Tibial nerve (tissue), 4 donors: ENCODE measurements at places on chromosomes 7 and 10.

DNA sequence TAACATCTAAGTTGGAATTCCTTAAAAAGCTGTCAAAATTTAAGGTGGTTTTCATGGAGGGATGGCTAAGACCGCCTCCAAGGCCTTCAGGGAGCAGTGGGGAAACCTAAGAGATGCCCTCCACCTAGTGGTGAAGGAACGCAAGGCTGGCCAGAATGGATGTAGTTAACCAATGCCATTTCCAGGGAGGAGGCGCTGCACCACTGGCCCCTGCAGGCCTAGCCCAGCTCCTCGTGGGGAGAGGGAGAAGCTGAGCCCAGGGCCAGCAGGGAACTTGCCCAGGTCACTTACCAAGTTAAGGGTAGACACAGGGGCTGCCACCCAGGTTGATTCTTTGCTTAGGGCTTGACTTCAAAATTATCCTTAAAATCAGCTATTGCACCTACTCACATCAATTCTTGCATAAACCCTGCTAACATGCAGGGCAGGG, 32.0 kb downstream of the FIGNL1 start:
- DNase-seq = peak; percentile 28

DNA sequence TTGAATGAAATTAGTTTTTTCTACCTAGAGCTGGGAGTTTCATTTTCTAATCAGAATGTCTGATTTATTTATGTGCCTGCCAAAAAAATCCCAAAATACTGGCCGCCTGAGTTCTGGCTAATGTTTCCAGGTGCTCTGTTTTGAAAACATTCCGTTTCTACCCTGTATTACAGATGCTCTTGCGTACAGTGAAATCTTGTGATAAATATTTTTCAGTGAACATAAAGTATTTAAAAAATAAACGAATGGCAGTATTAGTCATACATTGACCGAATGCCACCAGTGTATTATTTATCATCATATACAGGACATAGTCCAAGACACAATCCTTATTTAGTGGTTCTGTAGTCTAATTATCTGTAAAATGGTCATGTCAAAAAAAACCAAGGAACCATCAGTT, 102.8 kb downstream of the KAT6B start:
- DNase-seq = no peak

DNA sequence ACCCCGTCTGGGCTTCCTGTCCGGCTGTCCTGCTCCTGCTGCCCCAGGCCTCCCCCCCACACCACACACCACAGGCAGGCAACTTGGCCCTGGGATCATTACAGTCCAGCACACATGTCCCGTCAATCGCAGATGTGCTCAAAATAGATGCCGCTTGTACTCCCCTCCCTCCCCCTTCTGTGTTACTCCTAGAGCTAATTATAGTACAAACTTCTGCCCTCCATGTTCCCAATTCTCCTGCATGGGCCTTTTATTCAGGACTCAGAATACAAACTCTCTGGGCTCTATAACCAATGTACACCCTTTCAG, at the start of gene SYNPO2L:
Gene SYNPO2L (minus strand): TSS at position 40 of the 309 bp plus-strand sequence. CDS start 107 bp downstream, outside the sequence.
- DNase-seq = no peak

DNA sequence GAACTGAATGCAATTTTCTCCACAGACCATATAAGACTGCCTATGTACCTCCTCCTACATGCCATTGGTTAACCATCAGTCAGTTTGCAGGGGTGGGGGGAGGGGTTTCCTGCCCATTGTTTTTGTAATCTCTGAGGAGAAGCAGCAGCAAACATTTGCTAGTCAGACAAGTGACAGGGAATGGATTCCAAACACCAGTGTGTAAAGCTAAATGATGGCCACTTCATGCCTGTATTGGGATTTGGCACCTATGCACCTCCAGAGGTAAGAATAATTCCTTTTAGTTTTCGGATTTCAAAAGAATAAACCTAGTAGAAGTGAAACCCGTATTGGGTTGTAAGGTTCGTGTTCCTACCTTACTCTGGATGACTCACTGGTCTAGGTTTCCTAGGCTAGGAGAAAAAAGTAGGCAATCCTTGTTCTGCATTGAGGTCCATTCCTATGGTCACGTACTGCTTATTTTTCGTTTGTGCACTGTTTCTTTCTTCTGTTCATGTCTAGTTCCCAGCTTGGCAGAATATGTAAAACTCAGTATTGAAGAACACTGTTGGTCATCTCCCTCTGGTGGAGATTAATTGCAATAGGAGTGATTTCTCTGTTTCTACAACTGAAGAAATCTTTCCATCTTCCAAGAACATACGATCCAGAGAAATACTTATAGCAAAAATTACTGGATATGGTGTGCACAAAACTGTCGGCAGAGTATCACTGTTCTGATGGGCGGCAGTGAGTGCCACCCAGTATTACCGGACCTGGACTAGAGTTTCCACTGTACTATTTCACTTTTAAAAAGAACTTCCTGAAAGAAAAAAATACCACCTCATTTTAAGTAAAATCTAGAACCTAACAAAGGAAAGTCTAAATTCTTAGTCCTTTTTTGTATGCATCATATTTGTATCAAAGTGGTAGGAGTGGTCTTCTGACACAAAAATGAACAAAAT, at the start of gene AKR1C3:
Gene AKR1C3 (plus strand): TSS at position 150 of the 941 bp plus-strand sequence. CDS start 31 bp downstream, at position 181.
- DNase-seq = no peak

DNA sequence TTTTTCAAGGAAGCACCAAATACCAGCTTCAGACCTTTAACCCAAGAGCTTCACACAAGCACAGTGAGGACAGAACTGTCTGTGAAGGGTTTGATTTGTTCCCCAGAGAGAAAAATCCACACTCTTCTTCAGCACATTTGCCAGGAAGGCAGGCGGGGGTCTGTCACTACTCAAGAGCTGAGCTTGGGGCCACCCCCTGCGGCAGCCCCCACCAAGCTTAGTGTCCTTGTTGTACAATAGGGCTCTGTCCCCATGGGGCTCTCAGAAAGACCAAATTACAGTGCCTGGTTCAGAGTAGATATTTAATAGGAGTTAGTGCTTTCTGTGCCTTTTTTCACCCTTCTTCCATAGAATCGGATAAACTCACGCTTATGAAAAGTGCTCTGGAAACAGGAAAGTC, 12.4 kb downstream of the ECHDC3 start:
- DNase-seq = no peak

DNA sequence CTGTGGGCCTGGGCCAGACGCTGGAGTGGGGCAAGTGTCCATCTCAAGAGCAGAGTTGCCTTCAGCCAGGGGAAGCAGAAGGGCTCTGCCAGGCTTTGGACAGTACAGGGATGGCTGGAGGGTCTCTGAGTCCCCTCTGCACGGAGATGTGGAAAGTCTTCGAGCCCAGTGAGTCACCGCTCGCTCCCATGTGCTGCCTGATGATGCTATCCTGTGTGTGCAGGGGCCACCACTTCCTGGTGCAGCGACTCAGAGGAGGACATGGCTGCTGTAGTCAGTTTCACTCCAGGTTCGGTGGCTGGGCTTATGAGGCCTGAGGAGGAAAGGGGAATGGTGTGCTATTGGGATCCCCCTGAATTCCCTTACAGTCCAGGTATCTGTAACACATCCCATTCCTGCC, 6.0 kb downstream of the ADCYAP1R1 start:
- no peak for DNase-seq

DNA sequence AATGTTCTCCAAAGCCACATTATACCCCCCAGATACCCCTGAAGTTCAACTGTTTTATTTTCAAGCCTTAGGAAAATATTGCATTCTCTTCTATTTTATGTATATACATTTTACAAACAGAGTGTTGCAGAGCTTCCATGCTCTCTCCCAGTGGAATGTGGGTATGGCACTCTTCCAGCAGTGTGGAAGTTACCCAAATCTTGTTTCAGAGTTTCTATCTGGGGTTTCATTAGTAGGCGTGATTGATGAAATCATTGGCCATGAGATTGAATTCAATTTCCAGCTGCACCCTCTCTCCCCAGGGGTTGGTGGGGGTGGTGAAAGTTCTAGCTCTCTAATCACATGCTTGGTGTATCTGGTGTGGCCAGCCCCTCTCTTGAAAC, 350.4 kb downstream of the RPS24 start:
- no peak for DNase-seq

GRCh38 chr7:128398841-128399135, 11.0 kb downstream of the IMPDH1 start:
- DNase-seq = no peak

DNA sequence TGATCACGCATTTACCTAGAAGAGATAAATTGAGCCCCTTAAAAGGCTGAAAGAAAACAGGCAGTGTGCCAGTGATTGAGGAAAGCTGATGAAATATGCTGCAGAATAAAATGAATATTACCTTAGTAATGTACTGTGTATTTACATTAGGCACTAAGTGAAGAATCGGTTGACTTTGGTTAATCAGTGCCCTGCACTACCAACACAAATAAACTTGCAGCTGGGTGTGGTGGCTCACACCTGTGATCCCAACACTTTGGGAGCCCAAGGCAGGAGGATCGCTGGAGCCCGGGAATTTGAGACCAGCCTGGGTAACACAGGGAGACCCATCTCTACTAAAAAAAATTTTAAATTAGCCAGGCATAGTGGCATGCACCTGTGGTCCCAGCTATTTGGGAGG, 148.3 kb upstream of the TCF7L2 start:
- no peak for DNase-seq

GRCh38 chr7:30799976-30800661, 28.9 kb downstream of the MINDY4 start:
- DNase-seq = no peak

DNA sequence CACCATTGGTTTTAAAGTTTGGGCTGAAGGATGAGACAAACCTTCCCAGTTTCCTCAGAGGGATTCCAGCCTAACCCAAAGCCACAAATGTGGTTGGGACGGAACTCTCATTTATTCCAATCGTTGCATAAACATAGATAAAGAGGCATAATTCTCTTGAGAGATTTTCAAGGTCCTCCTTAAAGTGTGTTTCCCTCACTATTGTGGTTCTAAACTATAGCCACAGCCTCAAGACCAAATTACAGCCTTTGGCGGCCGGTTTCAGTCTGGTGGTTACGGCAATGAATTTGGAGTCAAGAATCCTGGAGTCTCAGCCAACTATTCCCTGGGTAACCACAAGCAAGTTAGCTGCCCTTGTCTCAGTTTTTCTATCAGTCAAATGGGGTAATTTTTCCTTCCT, 42.6 kb downstream of the SEM1 start:
- no peak for DNase-seq

DNA sequence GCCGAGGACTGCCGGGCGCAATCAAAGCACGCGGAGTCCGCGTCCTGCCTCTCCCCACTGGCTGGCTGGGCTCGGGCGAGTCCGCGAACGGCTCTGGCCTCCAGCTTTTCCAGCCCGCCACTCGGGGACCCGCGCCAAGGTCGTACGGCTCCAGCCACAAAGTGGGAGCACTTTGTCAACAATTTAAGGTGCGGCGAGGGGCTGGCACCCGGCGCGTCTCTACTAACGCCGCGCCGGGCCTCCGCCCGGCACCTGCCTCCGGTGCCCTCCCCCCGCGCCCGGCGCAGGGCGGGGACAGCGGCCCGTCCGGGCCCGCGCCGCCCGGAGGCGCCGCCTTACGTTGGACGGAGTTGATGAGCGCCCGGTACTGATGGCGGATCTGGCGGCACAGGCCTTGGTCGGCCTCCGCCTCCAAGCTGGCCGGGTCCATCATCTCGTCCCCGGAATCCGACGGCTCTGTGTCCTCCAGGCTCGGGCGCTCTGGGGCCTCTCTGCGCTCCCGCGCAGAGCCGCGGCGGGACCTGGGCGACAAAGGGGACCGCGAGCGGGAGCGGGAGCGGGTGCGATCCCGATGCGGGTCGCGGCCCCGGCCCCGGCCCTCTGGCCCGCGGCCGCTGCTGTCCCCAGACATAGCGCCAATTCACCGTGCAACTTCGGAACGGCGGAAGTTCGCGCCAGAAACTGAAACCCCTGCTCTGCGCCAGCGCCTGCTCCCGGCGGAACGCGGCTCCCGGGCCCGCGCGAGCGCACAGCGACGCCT, at the start of gene NSMCE4A:
Gene NSMCE4A (minus strand): TSS at position 683 of the 760 bp plus-strand sequence. CDS start 52 bp downstream, at position 631.
- peak; percentile 36 for DNase-seq

GRCh38 chr10:31605861-31606525, 287.0 kb downstream of the ZEB1 start:
- DNase-seq = no peak

- DNase-seq = no peak
These were observed 41.6 kb upstream of the MET start for GRCh38 chr7:116630357-116630756.

DNA sequence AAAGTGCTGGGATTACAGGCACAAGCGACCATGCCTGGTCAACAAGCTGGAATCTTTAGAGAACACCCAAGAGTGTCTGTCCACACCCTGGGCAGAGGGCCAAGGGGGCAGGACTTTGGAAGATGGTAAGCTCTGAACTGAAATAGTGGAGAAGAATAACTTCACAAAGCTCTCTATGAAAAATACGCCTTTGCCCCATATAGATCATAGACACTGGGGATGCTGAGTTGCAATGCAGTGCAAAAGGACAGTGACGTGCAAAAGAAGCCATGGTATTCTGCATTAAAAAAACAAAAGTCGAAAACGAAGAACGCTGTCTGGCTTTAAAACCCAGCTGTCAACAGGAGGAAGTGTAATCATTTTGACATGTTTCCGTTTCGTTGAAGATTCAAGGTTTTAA, 353.6 kb downstream of the CALN1 start:
- peak; percentile 23 for DNase-seq

DNA sequence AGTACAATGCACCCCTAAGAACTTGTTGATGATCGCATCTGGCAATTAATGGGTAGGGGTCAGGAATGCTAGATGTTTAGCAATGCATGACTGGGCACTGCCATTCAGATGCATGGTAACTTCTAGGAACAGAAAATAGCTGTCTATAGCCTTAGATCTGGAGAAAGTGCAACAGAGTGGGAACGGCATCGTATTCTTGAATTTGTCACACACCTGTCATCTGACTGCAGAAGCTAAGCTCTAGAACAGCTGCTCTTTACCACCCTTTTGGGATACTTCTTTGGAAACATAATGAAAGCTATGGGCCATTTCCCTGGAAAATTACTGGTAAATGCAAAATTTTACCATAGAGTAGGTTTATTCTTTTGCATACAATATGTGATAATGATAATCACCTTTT, 118.1 kb downstream of the SLC25A13 start:
- DNase-seq = no peak

GRCh38 chr7:3520206-3520605, 219.2 kb downstream of the SDK1 start:
- no peak for DNase-seq

- DNase-seq = no peak
These were observed 145.5 kb upstream of the AGR3 start for GRCh38 chr7:17027143-17027788.

GRCh38 chr10:35635576-35635975, 6.5 kb downstream of the FZD8 start:
- peak; percentile 82 for DNase-seq
